ENCODE measurements at places on chromosomes 4 and X. TPM values are rescaled to one million over a fixed set of nuclear protein-coding genes. Genes with fewer than 3 reads are reported as not detected.

The MSX1 gene
- 1.0 TPM for polyA plus RNA-seq

The DDIT4L gene
- 0.43 TPM for polyA plus RNA-seq

The GPR78 gene
- polyA plus RNA-seq: not detected

The FGG gene
- polyA plus RNA-seq: not detected

The TCEAL6 gene
- not detected for polyA plus RNA-seq

The PRICKLE3 gene
- polyA plus RNA-seq: 6.0 TPM

The MAP7D2 gene
- 0.11 TPM for polyA plus RNA-seq

The VCX3A gene
- polyA plus RNA-seq: not detected

The DAPP1 gene
- polyA plus RNA-seq: 1.2 TPM

The BMP3 gene
- polyA plus RNA-seq: 1.7 TPM

The LRBA gene
- 6.4 TPM for polyA plus RNA-seq

The SCML1 gene
- 4.6 TPM for polyA plus RNA-seq

The CSAG1 gene
- not detected for polyA plus RNA-seq

The GYPE gene
- polyA plus RNA-seq: 1.7 TPM

The LYAR gene
- polyA plus RNA-seq: 16.1 TPM

The MAGEA2 gene
- not detected for polyA plus RNA-seq

The APLN gene
- 2.8 TPM for polyA plus RNA-seq

The ATP2B3 gene
- polyA plus RNA-seq: not detected

The TXK gene
- 0.45 TPM for polyA plus RNA-seq

The CXXC4 gene
- polyA plus RNA-seq: 0.92 TPM

The DUSP21 gene
- polyA plus RNA-seq: not detected

The SASH3 gene
- polyA plus RNA-seq: 14.9 TPM

The PPEF2 gene
- not detected for polyA plus RNA-seq

The SAT1 gene
- 204 TPM for polyA plus RNA-seq

The VCX gene
- not detected for polyA plus RNA-seq

The CCSER1 gene
- not detected for polyA plus RNA-seq

The MAGEA10 gene
- not detected for polyA plus RNA-seq

The NAT8L gene
- 68.4 TPM for polyA plus RNA-seq

The FGF2 gene
- polyA plus RNA-seq: 0.46 TPM

The MID1 gene
- polyA plus RNA-seq: 3.1 TPM

The HERC3 gene
- 7.2 TPM for polyA plus RNA-seq

The VAMP7 gene
- 42.1 TPM for polyA plus RNA-seq

The MAGEC1 gene
- polyA plus RNA-seq: not detected

The SLC9B2 gene
- polyA plus RNA-seq: 16.6 TPM

The CT47B1 gene
- not detected for polyA plus RNA-seq

The VEGFC gene
- 16.0 TPM for polyA plus RNA-seq

The FREM3 gene
- not detected for polyA plus RNA-seq

The S100G gene
- 0.41 TPM for polyA plus RNA-seq

The ARMCX1 gene
- polyA plus RNA-seq: 32.4 TPM

The GC gene
- 0.49 TPM for polyA plus RNA-seq

The FGFR3 gene
- 1.9 TPM for polyA plus RNA-seq

The DMP1 gene
- not detected for polyA plus RNA-seq

The VSIG4 gene
- 129 TPM for polyA plus RNA-seq

The TLR6 gene
- polyA plus RNA-seq: 0.79 TPM

The HPGD gene
- 10.7 TPM for polyA plus RNA-seq

The REPS2 gene
- 9.1 TPM for polyA plus RNA-seq
